Coronary artery (tissue), 2 donors: ENCODE measurements at places on chromosomes 12 and 14.

DNA sequence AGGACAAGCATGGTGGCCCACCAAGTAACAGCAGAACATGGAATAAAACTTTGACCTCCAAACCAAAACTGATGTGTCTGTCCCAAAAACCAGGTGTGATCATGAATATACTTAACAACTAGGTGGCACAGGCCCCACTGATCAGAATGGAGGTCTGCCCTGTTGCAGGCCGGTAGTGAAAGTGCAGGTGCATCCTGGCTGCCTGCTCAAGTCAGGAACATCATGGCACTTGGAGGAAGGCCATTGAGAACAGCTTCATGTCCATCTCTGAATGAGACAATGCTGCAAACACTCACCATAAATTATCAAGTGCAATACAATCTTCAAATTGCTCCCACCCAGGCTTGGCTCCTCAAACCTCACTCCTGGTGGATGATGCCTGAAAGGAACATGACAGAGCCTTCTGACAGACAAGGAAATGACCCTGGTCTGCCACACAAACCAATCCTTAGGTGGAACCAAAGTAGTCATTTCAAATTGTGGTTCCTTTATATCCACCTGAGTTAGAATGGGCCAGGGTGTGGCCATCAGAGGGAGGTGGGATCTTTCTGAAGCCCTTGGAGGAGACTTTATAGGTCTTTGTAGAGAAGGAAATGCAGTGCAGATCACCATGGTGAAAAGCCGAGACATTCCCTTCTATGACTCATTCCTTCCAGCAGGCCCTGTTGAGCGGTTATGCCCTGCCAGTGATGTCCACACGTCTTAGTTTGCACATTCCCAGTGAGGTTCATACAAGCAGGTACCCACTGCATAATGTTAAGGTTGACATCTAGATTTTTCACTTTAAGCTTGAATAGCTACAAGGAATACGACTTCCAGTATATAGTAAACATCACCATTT is 36.0 kb downstream of the EGLN3 start:
- no peak for DNase-seq

DNA sequence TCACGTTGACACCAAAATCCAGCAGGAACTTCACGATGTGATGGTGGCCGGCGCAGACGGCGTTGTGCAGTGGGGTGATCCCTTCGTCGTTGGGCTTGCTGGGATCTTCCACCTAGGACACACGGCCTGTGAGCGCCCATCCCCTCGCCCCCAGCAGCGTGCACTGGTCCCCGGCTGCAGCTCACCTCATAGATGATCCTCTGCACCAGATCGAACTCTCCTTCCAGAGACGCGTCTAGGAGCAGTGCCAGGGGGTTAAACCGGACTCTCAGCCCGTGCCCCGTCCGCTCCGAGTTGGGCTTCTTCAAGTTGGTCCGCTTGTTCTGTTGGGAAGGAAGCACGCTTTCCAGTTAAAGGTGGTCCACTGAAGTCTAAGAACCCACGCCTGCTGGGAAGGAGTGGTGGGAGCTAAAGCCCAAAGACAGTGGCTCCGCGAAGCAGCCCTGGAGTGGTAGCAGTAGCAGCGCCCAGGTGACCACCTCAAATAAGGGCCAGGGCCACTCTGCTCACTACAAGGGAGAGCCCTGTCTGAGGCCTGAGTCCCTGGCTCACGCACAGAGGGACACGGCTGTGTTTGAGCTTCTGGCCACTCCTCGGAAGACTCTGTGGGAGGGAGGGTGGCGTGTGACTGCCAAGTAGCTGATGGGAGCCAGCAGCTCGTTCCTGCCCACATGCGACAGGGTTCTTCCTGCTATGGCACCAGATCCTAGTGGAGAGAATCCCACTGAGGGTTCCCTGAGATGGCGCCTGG is 23.3 kb downstream of the ZFYVE21 start:
- no peak for DNase-seq

DNA sequence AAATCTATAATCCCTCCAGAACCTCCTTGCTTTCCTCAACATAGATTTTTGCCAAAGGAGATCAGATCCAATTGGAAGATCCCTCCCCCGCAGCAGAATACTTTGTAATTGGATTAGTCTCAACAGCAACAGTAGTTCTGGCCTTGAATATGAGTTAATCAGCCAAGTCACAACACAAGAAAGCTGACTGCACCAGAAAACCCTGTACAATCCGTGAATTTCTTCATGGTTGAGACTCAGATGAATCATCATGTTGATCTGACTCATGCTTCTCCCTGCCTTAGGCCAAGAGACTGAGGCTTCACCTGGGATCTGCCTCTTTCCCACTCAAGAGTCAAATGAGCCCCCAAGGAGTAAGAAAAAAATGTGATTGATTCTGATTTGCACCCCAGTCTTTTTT is 3.0 kb upstream of the METTL17 start:
- no peak for DNase-seq

DNA sequence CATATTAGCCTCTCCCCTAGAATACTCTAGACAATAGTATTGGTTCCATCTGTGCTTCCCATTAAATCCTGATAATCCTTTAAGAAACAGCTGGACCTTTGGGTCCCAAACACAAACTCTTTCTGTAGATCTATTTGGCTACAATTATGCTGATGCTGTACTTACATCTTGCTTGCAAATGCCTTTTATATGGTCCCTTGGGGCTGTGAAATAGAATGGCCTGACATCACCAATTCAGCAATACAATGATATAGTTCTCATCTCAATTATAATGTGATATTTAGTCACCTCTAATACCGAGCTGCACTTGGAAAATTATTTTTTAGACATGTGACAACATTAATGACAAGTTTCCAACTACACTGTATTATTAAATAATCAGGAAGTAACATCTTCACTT is 261.5 kb downstream of the SOX5 start:
- no peak for DNase-seq

GRCh38 chr14:21039585-21040369 is 2.4 kb upstream of the RNASE7 start:
- DNase-seq, result no peak
